KG1 (cell line): ENCODE measurements at places on chromosomes 4 and X.

GRCh38 chr4:2064276-2064991, 5.3 kb downstream of the NAT8L start:
- DNase-seq = no peak

DNA sequence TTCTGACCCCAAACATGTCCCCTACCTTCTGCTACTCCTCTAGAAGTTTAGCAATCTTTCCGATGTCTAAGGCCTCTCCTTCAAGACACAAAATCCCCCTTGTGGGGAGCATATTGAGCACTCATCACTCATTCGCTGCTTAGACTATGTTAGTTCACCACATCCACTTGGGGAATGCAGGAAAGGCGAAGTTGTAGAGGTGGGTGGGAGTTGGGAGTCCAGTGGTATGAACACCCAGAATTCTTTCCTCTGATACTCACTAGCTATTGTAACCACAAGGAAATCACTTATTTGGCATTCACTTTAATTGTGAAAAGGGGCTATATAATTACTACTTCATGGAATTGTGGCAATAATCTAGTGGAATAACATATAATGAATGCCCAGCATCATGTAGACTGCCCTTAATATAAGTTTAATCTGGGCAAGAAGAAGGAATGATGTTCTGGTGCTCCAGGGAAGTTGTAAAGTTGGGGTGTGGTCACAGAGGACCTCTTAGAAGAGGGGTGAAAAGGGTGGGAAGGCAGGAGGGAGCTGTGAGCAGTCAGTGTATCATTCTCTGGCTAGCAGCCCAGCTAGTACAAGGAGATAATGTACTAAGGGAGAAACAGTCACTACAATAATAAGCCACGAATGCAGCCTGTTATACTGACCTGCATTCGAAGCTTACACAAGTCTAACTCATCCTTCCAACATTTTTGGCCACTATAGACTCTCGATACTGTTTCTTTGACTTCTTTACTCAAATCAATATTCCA, 468.2 kb upstream of the DIPK2B start:
- DNase-seq = no peak

DNA sequence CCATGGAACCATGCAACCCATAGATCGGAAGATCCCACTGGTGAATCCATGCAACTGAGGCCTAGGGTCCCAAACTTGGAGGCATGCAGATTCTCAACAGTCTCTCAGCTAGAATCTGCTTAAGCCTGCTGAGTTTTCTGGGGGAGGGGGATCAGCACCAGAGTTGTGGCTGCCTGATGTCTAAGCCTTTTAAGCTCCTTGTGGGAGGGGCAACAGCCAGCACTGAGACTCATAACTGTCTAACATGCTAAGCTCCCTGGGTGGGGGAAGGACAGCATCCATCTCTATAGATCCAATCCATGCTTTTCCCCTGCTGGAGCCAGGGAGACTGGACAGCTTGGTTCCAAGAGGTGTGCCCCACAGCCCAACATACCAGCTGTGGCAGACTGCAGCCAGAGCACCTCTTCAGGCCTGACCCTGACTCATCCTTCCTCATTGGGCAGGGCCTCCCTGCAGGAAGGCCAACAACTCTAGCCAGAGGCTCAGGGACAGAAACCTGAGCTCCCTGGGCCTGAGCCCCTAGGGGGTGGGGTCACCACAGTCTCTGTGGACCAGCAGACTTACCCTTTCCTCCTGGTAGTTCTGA, 300.1 kb upstream of the SLC7A11 start:
- no peak for DNase-seq

DNA sequence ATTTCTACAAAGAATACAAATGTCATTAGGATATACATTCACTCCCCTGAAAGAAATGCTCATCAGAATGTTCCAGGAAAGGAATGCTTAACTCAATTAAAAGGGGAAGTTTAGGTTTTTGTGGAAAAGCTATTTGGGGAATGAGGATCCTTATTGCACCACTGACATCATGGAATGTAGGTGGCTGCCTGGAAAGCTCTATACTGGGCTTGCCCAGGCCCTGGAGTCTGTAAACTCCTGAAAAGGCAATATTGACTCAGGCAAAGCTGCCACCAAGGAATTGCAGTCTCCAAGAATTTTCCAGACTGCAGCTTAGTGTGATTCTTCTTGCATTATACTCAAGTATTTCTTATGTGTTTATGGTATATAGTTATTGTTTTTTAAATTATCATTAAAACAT, 15.7 kb downstream of the DAPP1 start:
- no peak for DNase-seq

DNA sequence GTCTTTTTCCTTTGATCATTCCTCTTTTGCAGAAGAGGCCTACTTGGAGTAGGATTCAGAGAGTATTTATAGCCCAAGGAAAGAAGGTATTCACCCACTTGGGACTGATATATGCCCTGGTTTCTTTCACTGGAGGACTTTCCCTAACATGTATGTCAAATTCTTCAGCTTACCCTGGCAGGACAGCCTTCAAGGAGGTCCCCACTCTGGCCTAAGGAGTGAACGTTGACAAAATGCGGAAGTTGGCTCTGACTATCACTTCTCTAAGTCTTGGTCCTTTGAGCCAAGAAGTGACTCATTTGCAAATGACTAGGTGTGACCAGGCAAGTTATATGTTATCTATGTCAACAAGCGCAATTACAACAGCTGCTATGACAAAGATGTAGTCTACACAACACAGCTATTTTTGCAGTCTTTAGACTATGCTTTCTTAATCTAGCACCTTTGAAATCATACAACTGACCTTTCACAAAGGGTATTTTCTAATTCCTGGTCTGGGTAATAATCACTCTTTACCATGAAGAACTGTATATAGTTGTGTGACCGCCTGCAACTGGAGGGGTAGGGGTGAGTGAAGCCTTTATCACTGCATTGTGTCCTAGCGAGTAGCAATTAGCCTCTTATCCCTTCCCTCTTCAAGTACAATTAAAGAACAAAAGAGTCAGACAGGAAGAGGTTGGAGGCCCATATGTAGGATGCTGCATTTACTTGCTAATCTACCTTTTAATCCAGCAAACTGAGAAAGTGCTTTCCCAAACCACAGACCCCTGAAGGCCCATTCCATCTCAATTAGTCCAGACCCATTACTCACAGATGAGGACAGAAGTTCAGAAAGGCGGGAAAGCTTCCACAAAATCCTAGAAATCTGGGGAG, 50.1 kb downstream of the RASGEF1B start:
- DNase-seq = peak; percentile 43
